ENCODE measurements at places on chromosomes 16 and 17.

- DNase-seq = no peak
These were observed 233.6 kb downstream of the CPPED1 start for GRCh38 chr16:12570046-12570618.

DNA sequence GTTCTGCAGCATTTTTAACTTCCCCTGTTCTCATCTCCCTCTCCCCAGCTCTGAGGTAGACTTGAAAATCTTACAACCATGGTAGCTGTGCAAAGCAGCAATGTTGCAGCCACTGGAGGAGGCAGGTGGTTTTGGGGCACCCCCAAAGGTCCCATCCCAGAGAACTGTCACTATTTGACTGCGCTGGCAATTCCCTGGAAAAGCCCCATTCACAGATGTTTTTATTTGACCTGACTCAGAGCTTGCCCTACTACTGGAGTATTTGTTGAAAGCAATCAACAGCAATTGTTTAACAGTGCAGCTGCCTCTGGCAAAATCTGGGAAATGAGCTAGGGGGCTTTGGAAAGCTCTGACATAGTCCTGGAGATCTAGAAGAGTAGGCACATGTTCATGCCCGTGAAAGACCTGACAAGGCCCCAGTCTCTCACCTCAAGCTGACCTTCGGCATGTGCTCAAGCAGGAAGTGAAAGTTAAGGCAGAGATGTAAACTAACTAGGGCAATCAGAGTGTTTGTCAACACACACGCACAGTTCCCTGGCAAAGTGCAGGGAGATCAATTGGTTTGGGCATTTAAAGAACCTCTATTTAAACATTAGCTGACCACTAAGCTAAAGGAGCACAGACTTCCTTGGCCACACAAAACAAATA is 19.7 kb upstream of the PIK3R5 start:
- DNase-seq = peak; percentile 68

DNA sequence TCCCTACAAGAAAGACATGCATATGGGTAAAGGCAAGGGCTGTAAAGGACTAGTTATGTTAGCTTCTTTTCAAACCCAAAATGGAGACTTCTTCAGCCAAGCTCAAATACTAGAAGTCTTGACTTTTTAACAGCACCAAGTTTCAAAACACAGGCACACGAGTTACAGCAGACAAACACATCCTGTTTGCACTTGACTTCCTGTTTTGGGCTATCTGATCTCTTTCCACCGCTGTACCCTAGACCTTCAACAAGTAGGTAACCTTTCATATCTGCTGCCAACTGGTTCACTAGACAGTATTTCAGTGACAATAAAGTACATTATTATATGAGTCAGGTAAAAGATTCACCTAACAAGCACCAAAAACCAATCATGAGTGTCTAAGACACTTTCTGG is 12.3 kb downstream of the RFFL start:
- peak; percentile 83 for DNase-seq

DNA sequence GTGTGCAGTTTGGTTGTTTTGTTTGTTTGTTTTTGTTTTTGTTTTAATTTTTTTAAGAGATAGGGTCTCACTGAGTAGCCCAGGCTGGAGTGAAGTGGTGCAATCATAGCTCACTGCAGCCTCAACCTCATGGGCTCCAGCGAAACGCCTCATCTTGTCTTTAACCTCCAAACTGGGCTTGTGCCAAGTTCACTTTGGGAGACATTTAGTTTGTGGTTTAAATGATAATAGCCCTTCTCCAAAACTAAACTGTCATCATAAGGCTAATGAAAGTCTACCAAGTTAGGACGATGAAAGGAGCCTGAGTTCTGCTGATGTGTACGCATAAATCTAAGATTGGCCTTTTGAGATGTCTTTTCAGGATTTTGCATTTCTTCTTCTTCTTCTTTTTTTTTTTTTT is 6.5 kb upstream of the CARD14 start:
- DNase-seq = no peak

GRCh38 chr17:6989779-6990178 is 6.1 kb upstream of the ALOX12 start:
- DNase-seq = no peak

DNA sequence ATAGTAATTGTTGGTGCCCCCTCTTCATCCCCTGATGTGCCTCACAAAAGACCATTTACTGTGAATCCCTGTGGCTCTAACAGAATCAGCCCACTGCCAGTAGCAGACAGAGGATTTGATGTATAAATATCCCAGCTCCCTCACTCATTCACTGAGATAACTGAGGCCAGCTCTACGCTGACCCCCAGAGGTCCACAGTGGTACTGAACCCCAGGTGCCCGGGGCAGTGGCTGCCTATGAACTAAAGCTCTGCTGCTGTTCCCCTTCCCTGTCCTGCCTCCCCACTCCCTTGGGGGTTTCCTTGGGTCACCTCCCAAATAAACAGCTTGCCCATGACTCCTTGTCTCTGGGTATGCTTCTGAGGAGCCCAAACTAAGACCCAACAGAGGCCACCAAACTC is 295.8 kb downstream of the FOXL1 start:
- DNase-seq = peak; percentile 31

DNA sequence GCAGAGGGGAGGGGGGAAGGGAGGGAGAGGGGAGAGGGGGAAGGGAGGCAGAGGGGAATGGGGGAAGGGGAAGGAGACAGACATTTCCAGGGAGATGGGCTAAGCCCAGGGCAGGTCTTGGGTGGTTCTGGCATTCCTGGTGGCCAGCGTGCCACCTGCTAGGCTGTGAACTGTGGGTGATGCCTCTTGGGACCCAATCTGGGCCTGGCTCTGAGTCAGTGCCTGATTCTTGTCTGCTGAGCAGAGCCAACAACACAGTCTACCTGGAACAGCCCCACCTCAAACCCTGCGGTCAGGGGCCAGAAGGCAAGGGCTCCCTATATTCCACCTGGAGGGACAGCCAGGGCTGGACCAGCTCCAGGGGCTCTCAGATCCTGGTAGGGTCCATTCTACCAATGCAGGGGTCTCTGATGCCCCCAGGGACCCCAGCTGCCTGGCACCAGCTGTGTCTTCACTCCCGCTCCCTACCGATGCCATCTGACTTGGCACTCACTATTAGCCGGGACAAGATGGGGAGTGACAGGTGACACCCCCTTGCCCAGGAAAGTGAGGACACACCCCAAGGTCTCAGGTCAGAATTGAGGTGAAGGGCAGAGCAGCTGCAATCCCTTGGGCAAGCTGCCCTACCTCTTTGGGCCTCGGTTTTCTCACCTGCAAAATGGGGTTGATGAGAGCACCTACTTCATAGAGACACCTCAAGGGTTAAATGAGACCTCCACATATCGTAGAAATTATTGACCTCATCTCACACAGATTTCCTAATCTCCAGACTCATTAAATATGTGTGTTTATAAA is 87.2 kb downstream of the LITAF start:
- DNase-seq = no peak

- no peak for DNase-seq
These were observed 168.0 kb upstream of the IRX3 start for GRCh38 chr16:54454616-54455015.

- no peak for DNase-seq
These were observed 35.0 kb upstream of the ETV4 start for GRCh38 chr17:43581130-43581529.

- DNase-seq = peak; percentile 45
These were observed 961 bp downstream of the FGF11 start for GRCh38 chr17:7440113-7440833.

DNA sequence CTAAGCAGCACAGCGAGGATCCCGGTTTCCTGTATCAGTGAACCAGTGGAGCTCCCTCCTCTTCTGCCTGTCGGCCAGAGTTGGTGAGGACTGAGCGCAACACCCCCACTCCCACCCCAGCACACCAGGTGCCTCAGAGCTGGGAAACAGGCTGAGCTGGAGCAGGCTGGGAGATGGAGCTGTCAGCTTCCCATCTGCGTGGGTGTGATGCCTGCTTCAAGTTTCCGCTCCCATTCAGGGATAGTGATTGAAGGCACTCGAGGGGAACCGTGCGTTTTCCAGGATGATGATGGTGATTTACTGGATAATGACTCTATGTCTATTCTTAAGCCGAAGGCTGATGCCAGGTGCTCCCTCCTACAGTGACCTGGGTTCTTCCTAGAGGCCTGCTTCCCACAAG is 144.5 kb downstream of the TMEM132E start:
- no peak for DNase-seq

DNA sequence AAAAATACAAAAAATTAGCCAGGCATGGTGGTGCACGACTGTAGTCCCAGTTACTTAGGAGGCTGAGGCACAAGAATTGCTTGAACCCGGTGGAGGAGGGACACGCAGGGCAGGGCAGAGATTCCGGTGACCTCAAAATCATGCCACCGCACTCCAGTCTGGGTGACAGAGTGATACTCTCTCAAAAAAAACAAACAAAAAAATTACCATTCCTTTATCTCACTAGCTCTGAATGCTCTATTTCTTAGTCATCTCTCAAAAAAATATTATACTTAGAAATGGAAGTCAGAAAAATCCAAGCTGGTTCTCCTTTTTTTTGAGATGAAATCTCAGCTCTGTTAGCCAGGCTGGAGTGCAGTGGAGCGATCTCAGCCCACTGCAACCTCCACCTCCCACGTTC is 40.8 kb downstream of the SPOP start:
- no peak for DNase-seq

DNA sequence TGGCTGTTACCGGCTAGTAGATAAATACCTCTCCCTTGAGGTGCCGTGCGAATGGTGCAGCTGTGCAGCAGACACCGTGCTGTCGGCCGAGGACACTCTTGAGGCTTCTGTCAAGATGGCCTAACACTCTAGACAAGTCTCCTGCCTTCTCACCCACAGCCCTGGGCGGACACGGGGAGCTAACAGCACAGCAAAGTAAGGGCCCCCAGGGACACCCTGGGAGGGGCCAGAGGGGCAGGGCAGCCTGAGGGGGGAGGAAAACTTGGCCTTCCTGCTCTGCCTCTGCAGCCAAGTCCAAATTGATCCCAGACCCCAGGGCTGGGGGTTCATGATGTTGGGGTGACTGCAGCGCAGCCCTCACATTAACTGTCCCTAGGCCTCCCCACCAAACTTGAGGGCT is 210.2 kb downstream of the RPTOR start:
- no peak for DNase-seq

GRCh38 chr16:89860747-89861304 is 12.6 kb upstream of the TCF25 start:
- DNase-seq = peak; percentile 86

DNA sequence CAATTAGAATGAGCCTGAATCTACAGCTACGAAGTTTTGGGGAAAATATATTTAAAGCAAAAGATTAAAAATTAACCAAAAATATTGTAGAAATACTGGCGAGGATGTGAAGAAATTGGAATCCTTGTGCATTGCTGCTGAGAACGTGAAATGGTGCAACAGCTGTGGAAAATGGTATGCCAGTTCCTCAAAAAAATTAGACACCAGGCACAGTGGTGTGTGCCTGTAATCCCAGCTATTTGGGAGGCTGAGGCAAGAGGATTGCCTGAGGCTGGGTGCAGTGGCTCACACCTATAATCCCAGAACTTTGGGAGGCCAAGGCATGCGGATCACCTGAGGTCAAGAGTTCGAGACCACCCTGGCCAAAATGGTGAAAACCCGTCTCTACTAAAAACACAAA is 119.9 kb upstream of the TMEM97 start:
- no peak for DNase-seq

GRCh38 chr17:37083456-37083855 is 134.7 kb downstream of the AATF start:
- DNase-seq = no peak

GRCh38 chr17:42456223-42457106 is 2.2 kb upstream of the ATP6V0A1 start:
- peak; percentile 71 for DNase-seq

DNA sequence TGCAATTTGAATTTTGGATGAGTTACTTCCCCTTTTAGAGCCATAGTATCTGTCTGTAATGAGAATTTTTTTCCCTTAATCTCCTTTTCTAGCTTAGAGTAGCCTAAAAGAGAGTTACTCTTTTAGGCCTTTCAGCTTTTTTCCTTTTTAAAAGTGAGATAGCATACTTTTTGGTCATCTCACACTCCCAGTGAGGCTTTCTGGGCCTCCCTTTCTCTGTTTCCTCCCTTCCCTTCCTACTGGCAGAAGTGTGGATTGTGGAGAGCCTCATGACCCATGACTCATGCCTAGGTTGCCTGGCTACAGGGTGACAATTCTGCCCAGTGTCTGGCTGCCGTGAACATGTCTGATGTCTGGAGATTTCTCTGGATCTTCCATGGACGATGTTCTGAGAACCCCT is 15.2 kb downstream of the KRT23 start:
- DNase-seq = peak; percentile 86

- peak; percentile 20 for DNase-seq
These were observed 4.2 kb downstream of the SMPD3 start for GRCh38 chr16:68444056-68444657.

DNA sequence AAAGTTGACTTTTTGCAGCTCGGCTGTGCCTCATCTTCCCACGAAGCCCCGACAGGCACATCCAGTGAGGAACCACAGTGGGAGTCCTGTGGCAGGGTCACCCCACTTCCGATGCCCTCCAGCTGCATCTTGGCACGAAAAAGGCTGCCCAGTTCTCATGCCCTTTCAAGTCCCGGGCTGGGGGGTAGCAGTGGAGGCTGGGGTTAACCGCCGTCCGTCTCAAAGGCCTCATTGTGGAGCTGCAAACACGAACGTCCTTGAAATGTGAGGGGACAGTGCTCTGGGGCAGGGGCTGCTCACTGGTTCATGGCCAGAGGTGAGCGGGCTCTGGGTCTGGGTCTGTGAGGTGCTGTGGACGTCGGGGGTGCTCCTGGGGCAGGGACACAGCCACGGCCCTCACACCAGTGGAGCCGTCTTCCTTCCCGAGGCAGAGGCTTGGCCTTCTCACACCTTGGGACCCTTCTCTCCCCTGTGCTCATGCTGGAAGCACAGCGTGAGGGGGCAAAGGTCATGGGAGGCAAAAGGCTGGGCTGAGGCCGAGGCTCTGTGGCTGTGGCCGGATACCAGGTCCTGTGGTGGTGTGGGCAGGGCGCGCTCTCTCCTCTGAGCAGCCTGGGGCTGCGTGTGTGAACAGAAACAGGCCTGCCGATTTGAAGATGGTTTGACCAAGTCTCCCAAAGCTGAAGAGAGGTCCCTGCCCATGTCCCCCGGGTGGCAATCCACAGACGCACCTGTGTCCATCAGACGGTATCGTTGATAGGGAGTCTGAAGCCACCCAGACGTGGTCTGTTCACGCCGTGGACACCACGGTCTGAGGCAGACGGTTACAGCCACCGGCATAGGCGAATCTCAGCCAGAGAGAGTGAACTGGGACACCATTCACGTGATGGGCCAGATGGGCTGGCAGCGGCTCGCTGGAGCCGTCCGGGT is 3.1 kb upstream of the MC1R start:
- DNase-seq = no peak

DNA sequence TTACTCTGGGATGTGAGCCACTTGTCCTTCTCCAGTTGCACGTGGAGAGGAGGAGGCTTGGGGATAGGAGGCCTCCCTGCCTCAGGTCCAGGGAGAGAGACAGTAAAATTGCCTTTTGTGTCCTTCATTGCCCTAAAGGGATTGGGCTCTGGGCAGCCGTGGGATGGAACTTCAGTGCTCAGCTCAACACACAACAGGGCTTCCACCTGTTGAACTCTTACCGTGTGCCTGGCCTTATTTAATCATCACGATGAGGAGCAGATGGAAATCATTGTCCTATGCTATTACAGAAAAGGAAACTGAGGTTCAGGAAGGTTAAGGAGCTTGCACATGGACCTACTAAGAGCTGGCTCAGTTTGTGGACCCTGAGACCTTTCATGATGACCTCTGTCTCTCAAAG is 92.4 kb upstream of the CDC42EP4 start:
- no peak for DNase-seq

GRCh38 chr16:66936889-66937554 is 1.7 kb downstream of the CES2 start:
- DNase-seq = no peak
